ENCODE measurements at places on chromosomes 7 and 10.

- DNase-seq, result no peak
Measured at GRCh38 chr10:77828377-77828776, 98.2 kb downstream of the DLG5 start.

GRCh38 chr7:15334536-15335263, 227.1 kb downstream of the AGMO start:
- DNase-seq, result no peak

DNA sequence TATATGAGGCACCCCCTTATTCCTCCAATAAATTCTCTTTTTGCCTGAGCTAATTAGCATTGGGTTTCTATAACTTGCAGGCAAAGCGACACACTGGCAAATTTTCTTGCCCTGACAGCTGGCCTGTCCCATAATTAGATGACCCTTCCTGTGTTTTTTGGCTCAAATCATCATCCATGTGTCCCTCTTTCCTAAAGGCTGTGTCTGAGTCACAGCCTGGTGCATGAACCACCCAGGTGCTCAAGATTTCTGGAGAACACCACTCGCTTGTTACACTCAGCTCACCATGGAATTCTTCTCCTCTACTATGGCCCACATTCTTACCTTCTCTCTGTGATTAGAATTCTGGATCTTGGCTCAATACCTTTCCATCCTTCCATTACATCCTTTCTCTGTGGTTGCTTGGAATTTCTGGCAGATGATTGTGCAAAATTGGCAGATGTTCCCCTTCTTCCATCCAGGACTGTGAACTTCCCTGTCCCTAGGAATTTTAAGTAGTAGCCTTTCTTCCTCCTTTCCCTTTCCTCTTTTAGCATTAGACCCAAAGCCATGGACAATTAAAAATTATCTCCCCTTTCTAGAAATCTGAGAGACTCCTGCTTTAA, 116.0 kb upstream of the ANKRD1 start:
- DNase-seq, result no peak

GRCh38 chr7:56023500-56023899, 27.7 kb downstream of the PSPH start:
- no peak for DNase-seq

DNA sequence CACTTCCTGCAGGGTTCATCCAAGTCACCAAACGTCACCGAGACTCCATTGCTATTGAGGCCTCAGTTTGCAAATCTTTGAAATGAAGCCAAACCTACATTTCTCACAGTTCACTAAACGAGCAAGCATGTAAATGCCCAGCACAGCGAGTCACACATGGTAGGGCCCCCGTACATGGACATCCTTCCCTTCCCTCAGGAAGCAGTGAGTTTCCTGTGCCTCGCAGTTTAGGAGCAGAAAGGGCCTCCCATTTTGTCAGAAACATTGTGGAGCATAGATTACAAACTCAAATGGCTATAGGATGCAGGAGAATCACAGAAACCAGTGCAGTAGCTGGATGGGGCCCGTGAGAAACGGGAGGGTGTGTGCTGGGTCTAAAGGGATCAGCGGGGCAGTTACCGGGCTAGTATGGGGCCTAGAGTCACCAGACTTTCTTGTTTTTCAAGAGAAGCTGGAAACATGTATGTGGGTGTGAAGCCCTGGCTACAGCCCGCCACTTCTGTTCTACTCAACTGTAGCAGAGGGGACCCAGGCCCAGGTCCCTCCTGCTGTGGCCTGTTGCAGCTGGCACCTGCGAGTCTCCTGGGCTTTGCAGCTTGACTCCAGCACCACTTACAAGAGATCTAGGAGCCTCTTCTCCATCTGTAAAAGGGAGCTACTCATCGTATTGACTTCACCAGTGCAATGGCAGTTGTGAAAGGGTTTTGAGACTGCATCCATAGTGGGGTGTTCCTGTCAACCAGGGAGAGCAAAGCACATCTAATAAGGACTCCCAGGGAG, 14.2 kb upstream of the SLC18A3 start:
- no peak for DNase-seq

- DNase-seq, result no peak
Measured at GRCh38 chr10:131173484-131174210, 137.9 kb downstream of the TCERG1L start.

DNA sequence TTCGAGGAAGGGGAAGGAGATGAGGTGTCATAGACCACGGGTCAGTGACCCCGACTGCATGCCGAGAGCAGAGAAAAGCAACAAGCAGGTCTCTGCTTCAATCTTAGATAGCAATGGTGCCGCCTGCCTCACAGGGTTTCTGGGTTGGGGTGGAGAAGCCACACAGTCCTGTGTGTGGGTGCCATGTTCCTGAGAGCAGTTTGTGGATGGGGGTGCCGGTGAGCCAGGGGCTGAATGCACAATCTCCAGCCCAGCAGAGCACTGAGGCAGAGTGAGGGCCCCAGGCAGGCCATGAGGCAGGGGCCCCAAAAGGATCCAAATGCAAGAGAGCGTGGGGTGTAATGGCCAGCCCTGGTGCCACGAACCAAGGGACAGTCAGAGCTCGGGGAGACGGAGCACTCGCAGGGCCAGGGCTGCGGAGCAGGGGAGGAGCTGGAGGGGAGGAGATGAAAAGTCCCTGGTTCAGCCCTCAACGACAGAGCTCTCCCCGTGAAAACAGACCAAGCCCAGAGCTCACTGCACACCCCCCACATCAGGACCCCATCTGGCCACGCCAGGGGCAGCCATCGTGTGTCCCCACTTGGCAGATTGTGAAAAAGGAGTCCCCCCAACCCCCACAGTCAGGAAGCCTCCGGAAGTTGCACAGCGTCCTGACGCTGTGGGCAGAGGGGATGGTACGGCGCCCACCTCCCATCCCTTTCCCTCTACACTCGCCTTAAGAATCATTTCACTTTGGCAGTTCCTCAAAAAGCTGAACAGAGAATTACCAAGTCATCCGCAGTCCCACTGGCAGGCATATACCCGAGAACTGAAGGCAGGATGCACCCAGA, 19.9 kb downstream of the WDR86 start:
- no peak for DNase-seq

DNA sequence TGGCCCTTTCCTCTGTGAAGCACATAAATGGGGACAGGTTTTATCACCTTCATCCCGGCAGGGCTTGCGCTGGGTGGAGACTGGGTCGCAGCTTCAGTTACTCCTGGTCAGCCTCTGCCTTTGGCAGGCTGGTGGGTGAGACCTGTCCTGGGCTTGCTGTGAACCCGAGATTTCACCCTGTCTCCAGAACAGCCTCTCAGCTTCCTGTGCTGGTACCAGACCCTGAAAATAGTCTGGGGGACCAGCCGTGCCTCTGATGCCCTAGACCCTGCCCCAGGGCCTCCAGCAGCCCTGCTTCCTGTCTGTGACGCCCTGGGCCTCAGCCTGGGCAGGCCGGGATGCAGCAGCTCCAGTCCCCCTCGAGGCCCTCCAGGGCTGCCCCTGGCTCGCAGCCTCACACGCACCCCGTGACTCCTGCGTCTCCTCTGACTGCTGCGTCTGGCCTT, 13.2 kb upstream of the PWWP2B start:
- no peak for DNase-seq

DNA sequence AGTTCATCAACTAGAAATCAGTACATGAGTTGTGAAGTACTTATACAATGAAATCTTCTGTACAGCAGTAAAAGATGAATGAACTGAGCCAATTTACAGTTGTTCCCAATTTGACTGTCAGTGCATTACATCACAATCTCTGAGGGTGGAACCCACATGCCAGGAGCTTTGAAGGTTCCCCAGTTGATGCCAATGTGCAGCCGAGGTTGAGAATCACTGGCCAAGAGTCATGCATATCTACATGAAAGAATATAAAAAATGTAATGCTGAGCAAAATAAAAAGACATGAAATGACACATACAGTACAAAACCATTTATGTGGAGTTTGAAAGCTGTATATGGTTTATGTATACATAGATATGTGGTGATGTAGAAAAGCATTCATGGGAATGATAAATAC, 22.1 kb upstream of the CCNJ start:
- no peak for DNase-seq

DNA sequence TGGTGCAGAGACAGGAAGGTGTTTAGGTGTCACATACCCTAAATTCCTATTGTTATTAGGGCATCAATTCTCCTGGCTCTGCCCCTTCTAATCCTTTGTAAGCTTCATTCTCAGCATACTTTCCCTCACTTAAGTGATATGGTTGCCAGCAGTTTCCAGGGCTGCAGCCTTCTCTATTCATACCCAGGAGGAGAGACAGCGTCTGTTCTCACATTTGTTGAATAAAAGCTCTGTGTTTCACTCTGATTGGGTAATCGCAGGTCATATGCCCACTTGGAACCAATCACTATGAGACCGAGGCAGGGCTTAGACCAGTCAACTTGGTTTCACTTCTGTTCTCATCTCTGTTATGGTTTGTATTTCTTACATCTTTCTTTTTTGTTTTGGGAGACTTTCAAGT, 109.6 kb upstream of the MTPN start:
- DNase-seq, result no peak

DNA sequence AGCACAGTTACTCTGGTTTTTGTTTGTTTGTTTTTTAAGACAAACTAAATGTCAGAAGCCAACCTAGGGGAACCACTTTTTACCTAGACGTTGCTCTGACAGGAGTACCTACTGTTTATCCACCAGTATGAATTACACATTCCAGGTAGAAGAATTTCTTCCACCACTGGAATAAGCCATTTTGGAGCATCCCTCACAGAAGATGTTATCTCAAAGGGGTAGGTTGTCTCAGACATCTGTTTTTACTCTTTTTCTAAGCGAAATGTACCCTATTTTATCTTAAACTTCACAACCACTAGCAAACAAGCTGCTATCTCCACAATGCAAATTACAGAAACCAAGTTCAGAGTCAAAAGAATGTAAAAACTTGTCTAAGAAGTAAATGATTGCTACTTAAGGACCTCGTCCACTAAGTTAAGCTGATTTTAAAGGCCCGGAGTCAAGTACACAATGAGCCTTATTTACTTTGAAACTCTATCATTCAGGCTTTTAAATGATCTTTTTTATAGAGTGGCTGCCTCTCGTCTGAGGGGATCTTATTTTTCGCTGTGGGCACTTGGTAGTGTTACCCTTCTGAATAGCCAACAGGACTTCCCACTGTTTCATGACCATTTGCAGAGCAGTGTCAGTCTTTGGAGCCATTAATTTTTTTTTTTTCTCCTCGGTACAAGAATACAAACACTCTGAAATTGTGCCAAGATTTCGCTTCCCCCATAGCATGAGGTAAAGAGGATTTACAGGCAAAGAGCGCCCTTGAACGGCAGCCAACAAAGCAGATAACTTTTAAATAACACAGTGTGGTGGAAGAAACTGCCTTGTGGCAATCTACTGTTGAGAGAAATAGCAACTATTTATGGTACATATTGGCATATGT, 15.7 kb upstream of the ARMC3 start:
- no peak for DNase-seq

All from activated B cell treated with CpG ODN at 0.5 μM for 24 hours (primary cell).